NCI-H1092 (cell line): ENCODE measurements at places on chromosomes 1 and 21.

DNA sequence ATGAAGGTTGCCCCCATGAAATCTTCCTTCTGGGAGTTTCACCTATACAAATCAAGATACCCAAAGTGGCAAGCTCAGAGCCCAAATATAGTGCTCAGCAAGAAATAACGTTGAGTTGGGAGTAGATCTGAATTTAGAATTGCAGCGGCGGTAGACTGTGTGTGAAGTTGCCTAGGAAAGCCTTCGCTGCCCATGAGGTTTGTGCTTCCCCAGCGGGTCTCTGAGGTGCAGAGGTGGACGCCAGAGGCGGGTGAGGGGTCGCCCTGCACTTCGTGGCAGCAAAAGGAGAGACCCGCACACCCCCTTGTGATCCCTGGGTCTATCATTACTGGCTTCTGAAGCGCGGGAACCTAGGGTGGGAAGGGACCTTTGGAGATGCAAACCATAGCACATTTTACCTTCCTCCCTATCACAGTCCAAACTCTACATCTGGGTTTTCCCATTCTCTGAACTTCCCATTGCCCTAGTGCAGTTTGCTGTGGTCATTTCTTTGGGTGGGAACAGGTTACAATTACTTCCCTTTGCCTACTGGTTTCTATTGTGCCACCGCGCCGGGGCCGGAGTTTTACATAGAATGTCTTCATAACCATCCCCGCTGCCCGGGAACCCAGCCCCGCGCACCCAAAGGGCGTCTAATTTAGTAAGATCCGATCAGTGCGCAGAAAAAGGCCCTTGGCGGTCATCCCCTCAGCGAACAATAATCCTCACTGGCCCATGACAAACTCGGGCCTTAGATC lies 5.2 kb downstream of the TBX15 start:
- DNase-seq: no peak

DNA sequence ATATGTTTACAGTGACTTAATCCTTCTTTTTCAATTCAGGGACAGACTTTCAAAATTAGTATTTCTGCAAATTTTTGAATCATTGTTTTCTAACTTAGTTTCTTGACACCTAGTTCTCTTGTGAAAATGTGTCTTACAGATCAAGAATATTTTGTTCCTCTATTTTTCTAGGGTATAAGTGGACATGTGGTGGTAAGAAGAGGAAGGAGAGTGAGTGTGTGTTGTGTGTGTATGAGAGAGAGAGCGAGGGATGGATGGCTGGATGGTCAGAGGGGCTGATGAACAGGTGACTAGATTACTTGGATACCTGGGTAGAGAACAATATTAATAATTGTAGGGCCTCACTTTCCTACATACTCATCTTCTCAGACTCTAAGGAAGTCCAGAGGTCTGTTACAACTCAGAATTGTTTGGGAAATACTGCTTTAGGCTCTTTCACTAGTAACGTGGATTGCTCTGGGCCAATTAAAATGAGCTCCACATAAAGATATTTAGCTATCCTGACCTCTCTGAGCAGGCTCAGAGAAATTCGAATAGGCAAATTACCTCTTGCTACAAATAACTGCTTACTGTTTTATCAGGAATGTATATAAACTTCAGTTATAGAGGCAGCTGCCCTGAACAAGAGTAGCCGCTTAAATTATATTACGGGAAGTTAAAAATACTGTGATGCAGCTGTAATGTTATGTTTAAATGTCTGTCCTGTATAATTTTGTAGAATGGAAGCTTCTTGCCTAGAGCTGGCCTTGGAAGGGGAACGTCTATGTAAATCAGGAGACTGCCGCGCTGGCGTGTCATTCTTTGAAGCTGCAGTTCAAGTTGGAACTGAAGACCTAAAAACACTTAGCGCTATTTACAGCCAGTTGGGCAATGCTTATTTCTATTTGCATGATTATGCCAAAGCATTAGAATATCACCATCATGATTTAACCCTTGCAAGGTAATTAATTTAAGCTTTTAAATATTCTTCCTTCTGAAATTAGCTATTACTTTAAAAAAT lies 19.7 kb downstream of the GPSM2 start:
- DNase-seq: no peak

DNA sequence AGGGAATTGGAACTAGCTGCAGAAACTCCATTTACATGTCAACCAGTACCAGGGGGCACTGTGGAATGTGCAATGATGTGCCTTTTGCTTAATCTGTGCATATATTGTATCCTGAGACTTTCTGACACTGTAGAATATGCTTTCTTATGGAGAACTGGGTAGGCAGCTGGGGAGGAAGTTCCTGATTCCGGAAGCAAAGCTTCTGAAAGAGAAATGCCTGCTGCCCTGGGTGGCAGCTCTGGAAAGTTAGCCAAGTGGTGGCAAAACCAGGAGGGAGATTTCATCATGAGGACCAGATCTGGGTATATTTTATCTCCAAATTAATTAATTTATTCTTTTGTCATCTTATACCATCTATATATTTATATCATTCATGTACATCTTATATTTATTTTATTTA lies 116.7 kb downstream of the XCL2 start:
- no peak for DNase-seq

DNA sequence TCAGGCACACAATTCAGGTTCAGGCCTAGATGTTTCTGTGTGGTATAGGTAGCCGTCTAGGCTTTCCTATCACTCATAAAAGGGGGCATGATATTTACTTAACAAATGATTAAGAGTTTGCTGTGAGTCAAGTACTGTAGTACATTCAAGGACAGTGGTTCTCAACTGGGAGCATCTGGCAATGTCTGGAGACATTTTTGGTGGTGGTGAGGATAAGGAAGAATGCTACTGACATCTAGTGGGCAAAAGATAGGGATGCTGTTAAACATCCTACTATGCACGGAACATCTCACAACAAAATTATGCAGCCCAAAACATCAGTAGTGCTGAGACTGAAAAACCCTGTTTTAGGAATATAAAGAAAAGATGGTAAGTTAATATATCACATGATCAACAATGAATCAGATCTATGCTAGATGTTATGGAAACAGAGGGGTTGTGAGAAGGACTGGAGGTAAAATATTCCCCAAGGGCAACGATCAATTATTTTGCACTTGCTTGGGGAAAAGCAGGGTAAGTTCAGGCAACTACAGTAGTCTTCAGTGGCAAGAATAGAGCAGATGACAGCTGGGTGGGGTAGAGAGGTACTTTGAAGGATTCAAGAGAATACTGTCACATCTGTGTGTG lies 4.9 kb downstream of the DNTTIP2 start:
- no peak for DNase-seq

- no peak for DNase-seq
These were observed 76.6 kb downstream of the NOS1AP start for GRCh38 chr1:162145966-162146696.

DNA sequence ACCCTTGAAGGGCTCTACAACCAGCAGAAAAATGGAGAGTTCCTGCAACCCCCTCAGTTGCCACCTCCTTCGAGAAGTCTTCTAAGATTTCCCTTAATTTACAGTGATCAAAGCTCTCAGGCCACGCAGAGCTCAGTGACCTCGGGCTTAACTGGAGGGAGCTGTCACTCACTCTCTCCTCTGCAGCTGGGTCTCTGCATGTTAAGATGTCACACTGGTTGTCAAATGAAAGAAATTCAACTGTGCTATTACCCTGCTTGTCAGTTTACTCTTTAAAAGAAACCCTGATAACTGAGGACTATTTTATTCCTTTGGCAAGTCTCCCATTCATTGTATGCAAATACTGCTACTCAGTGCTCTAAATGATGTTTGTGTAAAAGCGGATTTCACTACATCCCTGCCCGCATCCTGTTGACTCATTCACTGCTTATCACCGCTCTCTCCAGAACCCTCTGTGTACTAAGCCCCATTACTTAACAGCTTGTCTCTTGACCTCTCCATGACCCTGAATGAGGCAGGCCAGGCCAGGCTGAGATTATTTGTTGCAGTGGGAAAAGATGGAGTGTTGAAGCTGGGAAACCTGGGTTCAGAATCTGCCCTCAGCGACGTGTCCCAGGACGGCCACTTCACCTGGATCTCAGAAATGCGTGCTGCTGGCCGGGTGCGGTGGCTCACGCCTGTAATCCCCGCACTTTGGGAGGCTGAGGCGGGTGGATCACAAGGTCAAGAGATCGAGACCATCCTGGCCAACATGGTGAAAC lies 13.7 kb downstream of the DHRS3 start:
- peak; percentile 6 for DNase-seq

GRCh38 chr1:70719154-70719553 lies 308.1 kb downstream of the CTH start:
- no peak for DNase-seq

- DNase-seq: no peak
These were observed 1.1 kb upstream of the DIO1 start for GRCh38 chr1:53892911-53893310.

DNA sequence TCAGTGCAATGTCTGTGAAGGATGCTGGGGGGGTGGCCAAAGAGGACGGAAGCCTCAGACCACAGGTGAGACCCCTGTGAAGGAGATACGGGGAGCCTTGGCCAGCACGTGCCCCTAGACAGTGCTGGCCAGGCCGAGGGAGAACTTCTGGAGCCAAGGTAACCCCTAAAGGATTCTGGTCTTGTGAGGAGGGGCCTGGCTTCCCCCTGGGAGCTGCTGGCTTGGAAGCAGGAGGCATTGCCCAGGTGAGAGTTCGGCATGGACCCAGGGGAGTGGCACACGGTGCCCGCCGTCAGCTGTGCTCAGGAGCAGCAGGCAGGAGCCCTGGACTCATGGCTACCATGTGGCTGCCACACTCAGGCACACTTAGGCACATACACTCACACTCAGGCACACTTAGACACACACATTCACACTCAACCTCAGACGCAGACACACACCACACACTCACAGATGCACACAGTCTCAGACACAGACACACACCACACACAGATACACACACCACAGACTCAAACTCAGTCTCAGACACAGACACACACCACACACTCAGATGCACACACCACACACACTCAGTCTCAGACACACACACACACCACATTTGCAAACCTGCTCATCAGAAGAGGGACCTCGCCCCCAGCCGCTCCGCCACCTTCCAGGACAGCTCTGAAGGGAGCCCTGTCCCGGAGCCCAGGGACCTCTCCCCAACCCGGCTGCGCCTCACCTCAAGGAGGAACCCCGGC lies 1.1 kb upstream of the COL6A2 start:
- no peak for DNase-seq

DNA sequence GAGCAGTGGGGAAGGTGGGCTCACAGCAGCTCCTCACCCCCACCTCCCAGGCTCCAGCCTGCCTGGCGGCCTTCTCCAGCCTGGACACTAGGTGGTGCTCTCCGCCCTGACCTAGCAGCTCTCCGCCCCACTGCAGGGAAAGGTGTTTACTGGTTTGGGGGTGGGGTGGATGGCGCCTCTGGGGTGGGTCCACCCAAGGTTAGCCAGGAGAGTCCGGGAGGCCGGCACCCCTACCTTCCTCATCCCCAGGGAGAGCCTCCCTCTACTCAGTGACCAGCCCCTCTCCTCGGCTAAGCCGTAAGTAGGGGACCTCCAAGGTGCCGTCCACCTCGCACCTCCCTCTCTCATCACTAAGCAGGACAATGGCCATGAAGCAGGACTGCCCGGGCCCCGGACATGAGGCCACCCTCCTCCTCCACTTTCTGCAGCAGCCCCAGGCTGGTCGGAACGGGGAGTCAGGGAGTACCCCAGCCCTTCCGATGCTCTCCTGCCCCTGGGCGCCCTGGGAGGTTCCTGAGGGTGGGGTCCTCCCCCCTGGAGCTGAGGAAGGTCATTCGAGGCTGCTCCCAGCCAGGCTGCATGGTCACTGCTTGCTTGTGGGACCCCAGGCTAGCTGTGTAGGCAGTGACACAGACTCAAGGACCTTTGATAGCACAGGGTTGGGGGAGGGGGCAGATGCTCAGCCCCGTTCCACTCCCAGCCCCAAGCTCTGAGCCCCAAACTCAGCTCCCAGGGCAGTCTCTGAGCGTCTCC lies 101.4 kb upstream of the VAMP3 start:
- peak; percentile 73 for DNase-seq

DNA sequence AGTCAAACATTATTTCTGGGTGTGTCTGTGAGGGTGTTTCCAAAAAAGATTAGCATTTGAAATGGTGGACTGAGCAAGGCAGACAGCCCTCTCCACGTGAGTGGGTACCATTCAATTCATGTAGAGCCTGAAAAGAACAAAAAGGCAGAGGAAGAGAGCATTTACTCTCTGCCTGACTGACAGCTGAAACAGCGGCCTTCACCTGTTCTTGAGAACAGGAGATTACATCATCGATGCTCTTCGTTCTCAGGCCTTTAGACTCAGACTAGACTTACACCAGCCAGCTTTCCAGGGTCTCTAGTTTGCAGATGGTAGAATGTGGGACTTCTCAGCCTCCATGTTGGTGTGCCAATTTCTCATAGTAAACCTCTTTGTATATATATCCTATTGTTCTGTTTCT lies 302.3 kb downstream of the BACH1 start:
- DNase-seq: no peak

DNA sequence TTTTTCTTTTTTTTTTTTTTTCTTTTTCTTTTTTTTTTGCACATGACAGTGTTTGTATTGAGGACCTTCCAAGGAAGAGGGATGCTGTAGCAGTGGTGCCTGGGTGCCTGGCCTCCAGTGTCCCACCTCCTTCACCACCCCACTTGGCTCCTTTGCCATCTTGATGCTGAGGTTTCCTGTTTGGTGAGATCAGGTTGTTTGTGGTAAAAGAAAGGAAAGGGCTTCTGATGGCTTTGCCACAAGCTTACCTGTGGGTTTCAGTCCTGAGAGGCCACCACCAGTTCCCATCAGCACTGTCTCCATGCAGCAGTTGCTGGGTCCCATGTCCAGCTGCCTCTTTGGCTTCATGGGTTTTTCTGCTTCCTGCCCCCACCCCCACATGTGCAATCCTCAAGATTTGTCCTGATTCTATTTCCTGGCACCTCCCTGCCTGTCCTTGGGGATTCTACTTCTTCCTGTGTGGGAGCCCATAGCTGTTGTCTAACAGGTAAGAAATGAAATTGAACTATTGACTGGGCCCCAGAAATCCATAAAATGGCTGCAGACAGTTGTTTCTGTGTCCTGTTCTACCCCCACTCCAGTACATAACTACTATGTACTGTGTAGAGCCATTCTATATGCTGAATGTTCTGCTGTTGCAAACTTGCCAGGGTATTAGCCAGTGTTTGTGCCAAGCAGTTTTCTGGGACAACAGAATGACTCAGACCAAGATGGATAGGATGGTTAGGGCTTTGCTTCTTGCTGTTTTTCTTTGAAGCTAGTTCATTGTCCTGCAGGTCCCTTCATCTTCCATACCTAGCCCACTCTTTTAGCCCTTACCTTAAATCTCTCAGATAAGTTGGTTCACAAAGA lies 4.2 kb upstream of the CCDC28B start:
- no peak for DNase-seq

DNA sequence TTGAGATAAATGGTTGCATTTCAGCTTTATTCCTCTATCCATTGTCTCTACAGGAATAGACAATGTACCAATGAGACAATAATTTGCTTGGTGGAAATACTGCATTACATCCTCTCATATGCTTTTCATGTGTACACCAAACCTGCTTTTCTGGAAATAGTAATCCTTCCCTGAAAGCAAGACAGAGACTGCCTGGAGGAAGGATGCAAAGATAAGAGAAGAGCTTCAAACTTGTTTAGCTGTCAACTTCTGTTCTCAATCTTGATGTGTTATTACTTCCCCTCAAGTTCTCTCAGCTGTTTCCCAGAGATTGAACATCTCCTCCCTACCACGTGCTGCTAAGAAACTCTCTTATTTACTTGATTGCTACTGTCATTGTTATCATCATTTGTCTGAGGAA lies 1125.4 kb upstream of the TMPRSS15 start:
- no peak for DNase-seq

- DNase-seq: no peak
These were observed 69.6 kb downstream of the PGM1 start for GRCh38 chr1:63662841-63663240.

- no peak for DNase-seq
These were observed 90.3 kb upstream of the DISP3 start for GRCh38 chr1:11388617-11389016.
